ENCODE measurements at places on chromosomes 2 and 18.

DNA sequence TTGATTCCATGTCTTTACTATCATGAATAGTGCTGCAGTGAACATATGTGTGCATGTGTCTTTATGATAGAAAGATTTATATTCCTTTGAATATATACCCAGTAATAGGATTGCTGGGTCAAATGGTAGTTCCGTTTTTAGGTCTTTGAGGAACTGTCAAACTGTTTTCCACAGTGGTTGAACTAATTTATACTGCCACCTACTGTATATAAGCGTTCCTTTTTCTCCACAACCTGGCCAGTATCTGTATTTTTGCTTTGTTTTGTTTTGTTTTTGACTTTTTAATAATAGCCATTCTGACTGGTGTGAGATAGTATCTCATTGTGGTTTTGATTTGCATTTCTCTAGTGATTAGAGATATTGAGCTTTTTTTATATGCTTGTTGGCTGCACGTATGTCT is 641.6 kb downstream of the SUCLG1 start:
- DNase-seq: peak; percentile 0

- DNase-seq: no peak
Measured at GRCh38 chr2:182630207-182630606, 85.8 kb upstream of the DNAJC10 start.

DNA sequence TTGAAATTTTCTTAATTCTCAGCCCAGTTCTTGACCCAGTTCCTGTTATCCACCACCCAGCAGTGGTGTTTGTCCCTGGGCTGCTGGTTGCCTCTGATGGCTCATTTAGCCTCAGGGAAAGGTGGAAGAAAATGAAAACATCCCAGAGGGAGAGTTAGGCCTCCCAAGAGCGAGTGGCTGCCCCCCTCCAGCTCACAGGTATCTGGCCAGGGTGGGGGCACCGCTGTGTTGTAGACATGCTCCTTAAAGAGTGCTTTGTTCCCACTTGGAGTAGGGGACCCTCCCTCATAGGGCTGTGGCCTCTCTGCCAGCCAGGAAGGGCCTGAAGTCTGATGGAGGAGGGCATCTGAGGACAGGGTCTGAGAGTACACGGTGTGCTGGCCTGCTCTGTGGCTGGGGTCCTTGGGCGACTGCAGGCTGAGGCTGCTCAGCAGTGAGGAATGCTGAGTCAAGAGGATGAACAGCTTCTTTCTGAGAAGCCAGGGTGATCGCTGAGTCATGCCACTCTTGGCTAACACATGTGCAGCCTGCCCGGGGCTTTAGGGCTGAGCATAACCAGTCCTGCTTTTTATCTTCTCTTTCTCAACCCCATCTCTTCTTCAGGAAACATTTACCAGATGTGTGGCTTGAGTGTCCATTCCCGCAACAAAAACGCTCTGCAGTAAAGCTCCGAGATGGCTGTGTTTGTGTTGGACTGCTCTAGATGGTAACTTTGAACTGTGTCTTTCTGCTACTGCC is 72.3 kb downstream of the IL1R2 start:
- DNase-seq: peak; percentile 100

GRCh38 chr2:187612857-187613256 is 58.6 kb upstream of the TFPI start:
- no peak for DNase-seq

GRCh38 chr2:132549935-132550670 is 119.9 kb downstream of the LYPD1 start:
- peak; percentile 14 for DNase-seq

DNA sequence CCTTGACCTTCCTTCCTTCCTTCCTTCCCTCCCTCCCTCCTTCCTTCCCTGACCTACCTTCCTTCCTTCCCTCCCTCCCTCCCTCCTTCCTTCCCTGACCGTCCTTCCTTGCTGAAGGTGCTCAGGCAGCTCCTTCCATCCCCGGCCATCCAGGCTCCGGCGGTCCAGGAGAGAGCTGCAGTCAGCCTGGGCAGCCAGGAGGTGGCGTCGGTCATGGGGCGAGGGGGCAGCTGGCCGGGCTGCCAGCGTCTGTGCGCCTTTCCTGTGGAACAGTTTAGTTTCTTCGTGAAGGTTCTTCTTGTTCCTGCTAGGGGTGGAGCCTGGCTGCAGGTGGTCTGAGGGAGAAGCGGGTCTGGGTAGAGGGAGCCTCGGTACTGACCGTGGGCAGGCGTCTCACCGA is 15.7 kb downstream of the GPR35 start:
- peak; percentile 1 for DNase-seq

- DNase-seq: peak; percentile 40
Measured at GRCh38 chr2:137951586-137951985, 12.7 kb upstream of the HNMT start.

DNA sequence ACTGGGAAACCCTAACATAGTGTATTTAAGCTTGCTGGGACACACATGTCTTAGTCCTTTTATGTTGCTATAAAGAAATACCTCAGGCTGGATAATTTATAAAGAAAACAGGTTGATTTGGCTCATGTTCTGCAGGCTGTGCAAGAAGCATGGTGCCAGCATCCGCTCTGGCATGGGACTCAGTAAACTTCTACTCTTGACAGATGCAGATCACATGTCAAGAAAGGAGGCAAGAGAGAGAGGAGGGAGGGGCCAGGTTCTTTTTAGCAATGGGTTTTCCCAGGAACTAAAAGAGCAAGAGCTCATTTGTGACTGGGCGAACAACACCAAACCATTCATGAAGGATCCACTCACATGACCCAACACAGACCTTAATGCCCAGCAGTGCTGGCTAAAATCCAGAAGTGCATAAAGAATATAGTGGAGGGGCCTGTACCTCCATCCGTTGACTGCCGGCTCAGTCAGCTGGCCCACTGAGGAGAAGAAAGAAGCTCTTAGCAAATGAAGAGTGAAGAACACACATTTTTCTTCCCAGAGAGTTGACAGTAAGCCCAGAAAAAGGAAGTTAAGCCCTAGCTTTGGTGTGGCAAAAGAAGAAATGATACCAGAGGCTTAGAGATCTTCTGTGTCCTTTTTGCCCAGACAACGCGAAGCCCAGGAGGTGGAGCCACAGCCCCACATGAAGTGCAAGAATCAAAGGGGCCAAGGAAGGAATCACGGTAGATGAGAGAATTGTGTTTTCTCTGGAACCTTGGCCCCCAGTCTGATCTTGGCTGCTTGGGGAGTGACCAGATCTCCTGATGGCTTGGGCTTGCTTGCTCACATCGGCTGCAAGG is 183.5 kb upstream of the FAM98A start:
- DNase-seq: no peak

DNA sequence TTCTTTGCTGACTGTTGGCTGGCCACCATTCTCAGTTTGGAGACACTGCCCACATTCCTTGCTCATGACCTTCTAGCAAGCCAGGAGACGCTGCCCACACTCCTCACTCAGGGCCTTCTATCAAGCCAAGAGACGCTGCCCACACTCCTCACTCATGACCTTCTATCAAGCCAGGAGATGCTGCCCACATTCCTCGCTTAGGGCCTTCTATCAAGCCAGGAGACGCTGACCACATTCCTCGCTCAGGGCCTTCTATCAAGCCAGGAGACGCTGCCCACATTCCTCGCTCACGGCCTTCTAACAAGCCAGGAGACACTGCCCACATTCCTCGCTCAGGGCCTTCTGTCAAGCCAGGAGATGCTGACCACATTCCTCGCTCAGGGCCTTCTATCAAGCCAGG is 131.3 kb upstream of the CBLN2 start:
- no peak for DNase-seq

GRCh38 chr2:112817082-112817689 is 19.4 kb downstream of the IL1B start:
- no peak for DNase-seq

- no peak for DNase-seq
Measured at GRCh38 chr18:43222501-43222900, 54.8 kb downstream of the SYT4 start.

DNA sequence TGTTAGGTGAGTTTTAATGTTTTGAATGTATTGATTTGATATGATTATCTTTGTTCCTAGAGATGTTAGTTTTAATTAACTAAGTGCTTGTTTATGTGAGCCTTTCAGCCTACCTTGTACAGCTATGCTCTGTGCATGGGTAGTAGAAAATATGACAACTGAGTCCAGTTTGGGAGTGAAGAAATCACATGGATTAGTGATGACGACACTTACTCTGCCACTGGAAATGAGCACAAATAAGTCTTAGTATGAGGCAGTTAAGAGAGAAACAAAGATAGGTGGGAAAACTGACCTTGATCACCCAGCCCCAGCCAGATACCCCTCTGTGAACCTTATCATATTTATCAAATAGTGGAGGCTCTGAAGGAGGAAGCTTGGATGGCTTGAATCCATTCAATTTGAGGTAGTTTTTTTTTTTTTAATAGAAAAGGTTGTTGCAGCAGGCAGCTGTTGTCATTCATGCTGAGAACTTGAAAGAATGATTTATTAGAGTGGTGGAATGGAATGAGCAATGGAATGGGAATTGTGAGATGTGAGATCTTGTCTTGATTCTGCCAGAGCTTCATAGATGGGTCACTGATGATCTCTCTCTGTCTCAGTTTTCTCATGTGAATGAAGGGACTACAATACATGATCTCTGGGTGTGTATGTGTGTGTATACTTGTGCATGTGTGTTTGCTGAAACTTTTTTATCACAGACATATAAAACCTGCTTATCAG is 96.4 kb downstream of the MAP3K20 start:
- DNase-seq: peak; percentile 31

- DNase-seq: peak; percentile 100
Measured at GRCh38 chr2:160920791-160921303, 239.4 kb upstream of the TANK start.

- peak; percentile 37 for DNase-seq
Measured at GRCh38 chr18:25786758-25787157, 303.7 kb downstream of the SS18 start.

- no peak for DNase-seq
Measured at GRCh38 chr2:48844417-48845155, 89.1 kb upstream of the LHCGR start.

DNA sequence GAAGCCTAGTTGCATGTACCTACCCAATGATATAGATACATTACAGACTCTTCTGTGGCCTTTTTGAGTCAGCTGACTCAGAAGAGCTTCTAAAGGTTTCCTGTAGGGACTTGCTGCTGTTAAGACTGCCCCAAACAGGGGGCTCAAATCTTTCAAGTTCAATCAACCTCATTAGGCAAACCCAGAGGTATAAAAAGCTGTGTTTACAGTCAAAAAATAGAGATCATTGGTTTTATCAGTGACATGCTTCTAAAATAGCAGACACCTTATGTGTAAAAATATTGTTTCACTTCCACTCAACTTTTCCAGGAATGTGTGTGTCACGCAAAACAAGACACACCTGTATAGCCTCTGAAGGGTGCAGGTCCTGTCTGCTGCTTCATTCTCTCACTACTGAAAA is 624.3 kb upstream of the FANCL start:
- DNase-seq: no peak

GRCh38 chr2:79191081-79191480 is 31.5 kb upstream of the REG3A start:
- no peak for DNase-seq

DNA sequence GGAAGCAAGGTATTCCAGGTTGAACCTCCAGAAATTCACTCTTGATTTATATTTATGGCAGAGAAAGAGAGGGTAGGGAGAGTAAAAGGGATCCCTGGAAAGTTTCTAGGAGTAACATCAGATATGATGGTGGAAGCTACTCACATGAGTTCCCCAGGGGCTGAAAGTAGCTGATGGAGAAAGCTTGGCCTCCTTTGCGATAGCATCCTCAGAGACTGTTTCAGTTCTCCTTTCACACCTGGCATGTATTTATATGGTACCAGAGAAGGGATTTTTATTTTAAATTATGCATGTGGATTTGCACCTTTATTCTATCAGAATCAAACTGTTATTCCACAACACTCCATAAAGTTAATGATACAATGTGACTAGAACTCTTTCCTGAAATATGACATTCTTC is 126.3 kb upstream of the OSR1 start:
- DNase-seq: no peak

DNA sequence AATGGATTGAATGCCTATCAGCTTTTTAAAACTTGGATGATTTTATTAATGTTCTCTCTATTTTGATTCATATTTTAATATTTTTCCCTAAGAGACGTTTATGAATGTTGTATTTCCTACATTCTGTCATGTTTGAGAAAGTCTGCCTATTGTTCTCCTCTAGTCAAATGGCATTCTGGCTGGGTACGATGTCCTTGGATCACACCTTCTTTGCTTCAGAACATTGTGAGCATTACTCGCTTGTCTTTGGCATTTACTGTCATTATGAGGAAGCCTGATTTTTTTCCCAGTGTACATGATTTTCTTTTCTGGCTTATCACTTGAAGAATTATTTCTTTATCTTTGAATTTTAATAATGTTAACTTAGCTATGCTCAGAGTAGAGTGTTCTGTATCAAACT is 78.4 kb downstream of the CDC42EP3 start:
- no peak for DNase-seq

DNA sequence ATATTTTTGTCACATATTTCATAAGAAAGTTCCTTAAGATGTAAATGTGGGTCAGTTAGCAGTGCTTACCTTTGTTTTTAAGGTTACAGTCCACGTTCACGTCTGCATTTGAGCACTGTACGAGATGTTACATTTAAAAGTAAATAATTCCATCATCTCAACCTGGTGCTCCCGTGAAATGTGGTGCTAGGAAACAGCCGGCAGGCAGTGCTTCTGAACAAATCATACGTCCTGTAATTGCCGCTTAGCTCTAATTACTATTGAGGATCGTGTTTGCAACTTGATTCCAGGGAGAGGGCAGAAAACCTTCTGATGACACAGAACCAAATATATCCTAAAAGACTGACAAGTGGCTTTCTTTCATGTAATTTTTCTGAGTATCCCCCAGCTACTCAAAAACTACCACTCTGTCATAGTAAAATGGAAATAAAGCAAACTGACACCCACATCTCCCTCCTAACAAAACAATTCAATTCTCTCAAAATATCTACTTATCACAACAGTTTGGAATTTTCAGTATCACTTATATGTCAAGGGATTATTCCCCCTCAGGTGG is 297.8 kb upstream of the SESTD1 start:
- no peak for DNase-seq

GRCh38 chr2:48496849-48497248 is 33.1 kb upstream of the STON1 start:
- peak; percentile 76 for DNase-seq

- DNase-seq: no peak
Measured at GRCh38 chr2:152560166-152560565, 157.1 kb downstream of the PRPF40A start.

GRCh38 chr18:3046216-3046808 is 33.4 kb upstream of the LPIN2 start:
- no peak for DNase-seq

- DNase-seq: peak; percentile 17
Measured at GRCh38 chr2:73069041-73069854, 2.3 kb downstream of the SFXN5 start.

Data from fibroblast of the aortic adventitia (primary cell).